ENCODE measurements at places on chromosomes 1 and 21. TPM values are rescaled to one million over a fixed set of nuclear protein-coding genes. Genes with fewer than 3 reads are reported as not detected.

GLUL gene
- total RNA-seq = 533 TPM

NTMT2 gene
- not detected for total RNA-seq

ACTL8 gene
- total RNA-seq = not detected

OR6K3 gene
- not detected for total RNA-seq

RCAN1 gene
- 31.3 TPM for total RNA-seq

OR2T35 gene
- total RNA-seq = 0.28 TPM

SLC1A7 gene
- not detected for total RNA-seq

LIPI gene
- total RNA-seq = not detected

S100A16 gene
- total RNA-seq = 119 TPM

C8A gene
- total RNA-seq = 0.09 TPM

CFHR5 gene
- total RNA-seq = not detected

CRNN gene
- total RNA-seq = not detected

Measured in kidney (tissue), 22 donors.